ENCODE measurements at places on chromosomes 3 and 15.

DNA sequence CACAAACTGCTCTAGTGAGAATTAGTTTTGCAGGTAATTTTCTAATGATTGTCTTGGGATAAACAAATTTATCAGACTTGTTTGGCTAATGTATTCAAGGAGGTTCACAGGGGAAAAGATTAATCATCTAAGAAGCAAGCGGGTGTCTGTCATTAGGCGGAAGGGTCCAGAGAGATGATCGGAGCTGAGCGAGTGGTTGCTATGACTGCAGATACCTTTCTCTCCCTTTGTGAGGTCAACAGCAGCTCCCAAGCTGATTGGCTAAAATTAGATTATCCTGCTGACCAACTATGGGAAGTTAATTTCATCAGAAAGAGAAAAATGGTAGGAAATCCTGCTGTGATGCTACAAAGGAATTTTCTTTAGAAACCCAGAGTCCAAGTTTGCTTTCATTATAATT lies 276.0 kb downstream of the SOX2 start:
- no peak for DNase-seq

GRCh38 chr15:40906991-40907802 lies 12.9 kb downstream of the VPS18 start:
- no peak for DNase-seq

DNA sequence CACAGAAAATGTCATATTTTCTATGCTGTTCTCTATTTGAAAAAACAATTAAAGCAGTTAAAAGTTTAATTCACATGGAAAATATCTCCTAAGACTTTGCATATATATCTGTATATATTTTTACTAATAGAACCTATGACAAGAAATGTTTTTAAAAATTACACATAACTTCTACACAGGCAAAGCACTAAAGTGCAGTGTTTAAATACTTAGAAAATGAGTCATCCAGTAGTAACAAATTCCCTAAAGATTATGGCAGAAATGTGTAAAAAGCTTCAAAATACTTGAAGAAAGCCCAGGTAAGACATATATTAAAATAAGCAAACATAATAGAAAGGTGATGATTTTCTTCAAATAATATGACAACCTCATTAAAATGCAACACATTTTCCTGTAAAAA lies 236.6 kb downstream of the TBC1D5 start:
- DNase-seq, result no peak

DNA sequence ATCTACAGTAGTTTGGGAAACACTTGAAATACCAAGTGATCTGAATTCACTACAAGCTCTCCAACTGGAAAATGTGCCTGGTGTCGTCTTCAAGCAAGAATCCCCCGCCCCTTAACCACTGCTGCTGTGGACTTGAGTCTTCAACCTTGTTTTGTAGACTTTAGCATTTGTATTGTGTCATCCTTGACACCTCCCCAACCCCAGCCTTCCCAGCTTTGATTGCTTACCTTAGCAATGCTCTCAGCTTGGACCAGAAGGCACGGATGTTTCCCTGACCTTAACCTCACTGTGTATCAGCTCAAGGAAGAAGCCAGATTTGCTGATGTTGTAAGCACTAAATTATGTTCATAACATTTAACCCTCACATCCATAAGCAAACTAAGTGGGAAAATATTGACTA lies 146.4 kb downstream of the IGF1R start:
- DNase-seq, result no peak

DNA sequence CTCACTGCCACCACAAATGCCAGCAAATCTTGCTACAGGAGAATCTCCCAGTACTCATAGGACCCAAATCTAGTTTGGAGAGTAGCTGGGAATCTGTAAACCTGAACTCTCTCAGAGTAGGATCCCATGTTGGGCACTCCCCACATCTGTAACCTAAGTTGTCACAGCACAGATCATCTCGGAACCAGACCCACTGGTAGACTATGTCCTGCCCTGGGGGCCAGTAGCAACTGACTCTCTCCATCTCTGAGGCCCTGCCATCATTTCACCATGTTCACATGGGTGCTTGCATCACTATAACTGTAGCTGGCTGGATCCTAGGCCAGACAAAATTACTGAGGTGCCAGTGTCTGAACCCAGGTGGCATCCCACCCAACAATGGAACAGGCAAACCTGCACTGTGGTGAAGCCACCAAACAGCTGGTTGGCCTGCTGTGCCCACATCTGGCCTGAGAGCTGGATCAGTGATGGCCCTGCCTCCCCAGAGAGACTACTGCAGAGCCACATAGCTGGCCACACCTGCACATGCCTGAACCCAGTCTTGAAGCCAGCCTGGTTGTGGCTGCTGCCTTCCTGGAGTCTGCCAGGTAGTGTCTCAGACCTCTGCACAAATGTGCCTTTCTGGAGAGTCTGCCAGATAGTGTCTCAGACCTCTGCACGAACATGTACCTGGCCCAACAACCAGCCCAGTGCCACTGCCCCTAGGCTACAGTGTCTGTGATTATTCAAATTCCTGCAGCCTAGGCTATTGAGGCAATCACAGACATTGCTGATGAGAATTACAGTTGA lies 82.0 kb downstream of the ISL2 start:
- no peak for DNase-seq

GRCh38 chr3:196821806-196822355 lies 45.8 kb upstream of the SENP5 start:
- DNase-seq, result no peak

- no peak for DNase-seq
Observed at GRCh38 chr3:126128504-126129397, 44.8 kb upstream of the SLC41A3 start.

- peak; percentile 64 for DNase-seq
Observed at GRCh38 chr3:65685621-65686235, 353.0 kb downstream of the MAGI1 start.

GRCh38 chr3:160296591-160296990 lies 71.4 kb downstream of the C3orf80 start:
- DNase-seq, result no peak

DNA sequence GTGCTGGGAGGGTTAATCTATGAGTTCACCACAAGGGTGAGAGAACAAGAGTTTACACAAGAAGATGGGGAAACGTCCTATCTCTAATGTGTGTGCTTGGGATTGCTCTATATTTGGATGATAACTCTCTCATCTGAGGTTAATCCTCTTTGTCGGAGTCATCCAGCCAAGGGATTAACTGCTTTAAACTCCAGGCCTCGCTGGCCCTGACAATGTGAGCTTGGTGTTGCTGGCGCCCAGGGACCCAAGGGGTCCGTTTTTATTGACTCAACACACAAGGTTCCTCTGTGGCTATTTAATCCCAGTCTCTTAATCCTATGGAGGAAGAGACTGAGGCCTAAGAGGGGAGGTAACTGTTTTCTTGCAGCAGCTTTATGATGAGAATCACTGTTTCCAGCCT lies 14.2 kb downstream of the SV2B start:
- no peak for DNase-seq

DNA sequence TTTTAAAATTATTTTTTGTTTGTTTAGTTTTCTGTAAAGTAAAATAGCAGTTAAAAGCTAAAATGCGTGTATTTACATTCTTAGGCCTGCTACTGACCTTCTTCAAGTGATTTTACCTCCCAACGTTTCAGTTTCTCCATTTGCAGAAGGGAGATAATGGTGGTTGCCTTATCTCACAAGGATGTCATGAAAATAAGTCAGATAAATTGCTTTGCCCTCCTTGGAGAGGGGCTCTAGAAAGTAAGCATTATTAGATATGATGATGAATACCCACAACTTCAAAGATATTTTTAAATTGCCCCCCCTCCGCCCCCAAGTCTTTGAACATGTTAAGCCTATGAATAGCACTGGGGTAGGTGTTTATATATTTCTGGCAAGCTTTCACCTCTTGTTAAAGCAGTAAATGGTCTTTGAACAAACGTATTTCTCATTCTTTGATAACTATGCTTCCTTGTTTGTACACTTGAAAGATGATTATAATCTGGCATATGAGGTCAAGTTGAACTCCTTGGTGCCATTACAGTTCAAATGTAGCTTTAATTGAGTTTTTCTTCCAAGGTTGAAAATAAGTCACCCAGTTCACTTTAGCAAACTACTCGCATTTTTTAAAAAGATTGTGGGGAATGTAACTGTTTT lies 6.4 kb downstream of the TERC start:
- DNase-seq, result no peak

DNA sequence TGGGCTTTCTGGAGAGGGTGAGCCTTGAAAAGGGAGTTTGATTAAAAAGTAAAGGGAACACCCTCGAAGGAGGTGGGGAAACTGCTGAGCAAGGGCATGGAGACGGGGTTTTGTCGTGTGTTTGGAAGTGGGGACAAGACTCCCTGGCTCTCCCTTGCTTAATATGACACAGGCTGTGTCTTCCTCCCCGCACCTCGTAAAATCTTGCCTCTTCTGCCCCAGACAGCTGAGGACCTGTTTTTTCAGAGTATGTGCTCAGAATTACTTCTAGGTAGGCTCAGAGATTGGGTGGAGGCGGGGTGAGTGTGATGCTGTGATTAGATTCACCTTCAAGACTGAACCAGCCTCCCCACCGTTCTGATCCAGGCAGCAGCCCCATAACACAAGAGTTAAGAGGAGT lies 244.4 kb upstream of the TLE3 start:
- no peak for DNase-seq

- no peak for DNase-seq
Observed at GRCh38 chr3:169354774-169355501, 308.6 kb downstream of the MECOM start.

- DNase-seq, result no peak
Observed at GRCh38 chr3:13714251-13714916, 165.5 kb downstream of the FBLN2 start.

DNA sequence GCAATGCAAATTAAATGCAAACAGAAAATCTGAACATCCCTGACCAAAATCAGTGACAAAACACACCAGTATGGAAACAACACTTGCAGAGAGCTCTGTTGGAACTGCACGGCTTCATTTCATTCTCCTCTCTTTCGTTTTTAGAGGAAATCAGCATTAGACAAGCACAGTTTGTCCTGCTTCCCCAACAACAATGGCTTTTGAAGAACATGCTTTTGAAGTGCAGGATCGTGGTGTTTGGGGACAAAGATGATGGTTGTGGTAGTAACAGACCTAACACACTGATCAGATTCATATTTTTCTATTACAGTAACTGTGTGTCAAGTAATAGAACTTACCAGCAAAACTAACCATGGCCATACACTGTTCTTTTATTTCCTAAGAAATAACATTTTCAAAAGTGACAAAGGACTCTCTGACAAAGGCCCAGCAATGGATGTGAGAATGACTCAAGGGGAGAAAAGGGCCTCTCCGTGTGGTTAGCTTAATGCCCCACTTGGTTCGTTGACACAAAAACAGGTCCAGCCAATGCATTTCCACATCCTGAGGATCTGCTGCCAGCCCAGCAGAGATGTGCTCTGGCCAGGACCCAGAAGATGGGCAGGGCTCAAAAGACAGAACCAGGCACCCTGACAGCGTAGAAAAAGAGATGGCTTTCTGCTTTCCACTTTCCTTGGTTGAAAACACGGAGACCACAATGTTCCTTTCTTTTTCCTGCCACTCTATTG lies 84.1 kb downstream of the CCNL1 start:
- peak; percentile 74 for DNase-seq

DNA sequence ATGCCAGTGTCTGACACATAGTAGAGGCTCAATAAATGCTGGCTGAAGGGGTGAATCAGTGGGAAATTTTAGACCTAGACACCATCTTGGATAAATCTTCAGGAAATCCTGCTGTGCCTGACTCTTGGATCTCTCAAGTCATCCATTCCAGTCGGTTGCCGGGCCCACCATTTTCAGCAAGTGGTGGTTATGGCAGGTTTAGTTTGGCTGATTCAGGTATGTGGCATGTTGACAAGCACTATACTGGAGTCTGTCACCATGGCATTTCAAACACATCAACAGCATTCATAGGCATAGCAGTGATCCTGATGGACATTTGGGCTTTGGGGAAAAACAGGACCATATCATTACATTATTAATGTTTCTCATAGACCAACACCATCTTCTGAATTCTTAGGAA lies 25.7 kb upstream of the APH1B start:
- no peak for DNase-seq
